ENCODE measurements at places on chromosomes 13 and 19.

DNA sequence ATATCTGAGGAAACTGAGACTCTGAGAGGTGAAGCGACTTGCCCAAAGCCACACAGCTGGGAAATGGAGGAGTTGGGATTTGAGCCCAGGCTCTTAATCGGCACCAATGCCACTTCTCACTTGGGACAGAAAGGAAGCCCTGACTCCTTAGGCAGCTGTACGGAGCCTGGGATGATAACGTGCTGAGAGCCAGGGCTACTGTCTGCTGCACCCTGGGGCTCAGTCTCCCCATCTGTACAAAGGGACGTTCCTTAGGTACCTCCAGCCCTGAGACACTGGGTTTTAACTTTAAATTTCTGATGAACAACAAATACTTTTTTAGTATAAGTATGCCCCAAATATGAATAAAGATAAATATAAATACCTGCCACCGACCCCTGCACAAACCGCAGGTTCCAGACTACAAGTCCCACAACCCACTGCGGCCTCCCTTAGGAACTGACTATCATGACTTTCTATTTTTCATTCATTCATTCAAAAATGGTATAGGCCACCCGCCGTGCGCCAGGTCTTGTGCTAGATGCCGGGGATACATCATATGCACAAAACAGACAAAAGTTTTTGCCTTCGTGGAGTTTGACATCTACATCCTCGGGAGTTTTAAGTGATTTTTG lies 776 bp upstream of the NCLN start:
- no peak for DNase-seq

- DNase-seq = no peak
Measured at GRCh38 chr19:38702278-38702677, 42.0 kb downstream of the CAPN12 start.

DNA sequence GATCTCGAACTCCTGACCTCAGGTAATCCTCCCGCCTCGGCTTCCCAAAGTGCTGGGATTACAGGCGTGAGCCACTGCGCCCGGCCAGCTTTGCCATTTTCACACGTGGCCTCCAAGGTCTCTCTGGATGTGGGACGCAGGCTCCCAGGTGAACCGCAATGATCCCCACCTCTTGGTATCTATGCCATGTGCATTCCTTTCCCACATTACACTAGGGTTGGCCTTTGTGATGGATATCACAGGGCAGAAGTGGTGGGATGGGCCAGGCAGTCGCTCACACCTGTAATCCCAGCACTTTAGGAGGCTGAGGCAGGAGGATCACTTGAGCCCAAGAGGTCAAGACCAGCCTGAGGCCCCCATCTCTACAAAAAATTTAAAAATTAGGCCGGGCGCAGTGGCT lies 22.4 kb downstream of the FGF21 start:
- no peak for DNase-seq

DNA sequence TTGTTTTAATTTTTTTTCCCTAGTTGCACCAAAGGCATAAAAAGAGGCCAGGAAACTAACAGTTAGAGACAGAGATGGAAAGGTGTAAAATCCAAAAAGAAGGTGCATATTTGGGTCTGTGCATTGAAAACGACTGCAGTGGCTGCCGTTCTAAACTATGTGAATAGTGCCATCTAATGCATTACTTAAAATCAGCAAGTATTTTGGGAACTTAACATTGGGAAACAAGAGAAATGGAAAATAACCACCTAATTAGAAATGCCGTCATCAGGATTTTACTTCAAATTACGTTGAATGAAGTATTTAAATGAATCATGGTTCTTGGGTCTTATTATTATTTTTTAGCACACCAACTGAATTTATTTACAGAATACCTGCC lies 189.5 kb upstream of the MIR17HG start:
- no peak for DNase-seq

GRCh38 chr13:23469951-23470421 lies 36.5 kb upstream of the SACS start:
- peak; percentile 98 for DNase-seq
